Endodermal cell (in vitro differentiated cells): ENCODE measurements at places on chromosomes 4 and X.

GRCh38 chrX:81238166-81238565 lies 36.3 kb downstream of the SH3BGRL start:
- DNase-seq = peak; percentile 54

- no peak for DNase-seq
These were observed 71.0 kb downstream of the SLC10A6 start for GRCh38 chr4:86778175-86778574.

- no peak for DNase-seq
These were observed 19.1 kb upstream of the SLC25A4 start for GRCh38 chr4:185124006-185124405.

DNA sequence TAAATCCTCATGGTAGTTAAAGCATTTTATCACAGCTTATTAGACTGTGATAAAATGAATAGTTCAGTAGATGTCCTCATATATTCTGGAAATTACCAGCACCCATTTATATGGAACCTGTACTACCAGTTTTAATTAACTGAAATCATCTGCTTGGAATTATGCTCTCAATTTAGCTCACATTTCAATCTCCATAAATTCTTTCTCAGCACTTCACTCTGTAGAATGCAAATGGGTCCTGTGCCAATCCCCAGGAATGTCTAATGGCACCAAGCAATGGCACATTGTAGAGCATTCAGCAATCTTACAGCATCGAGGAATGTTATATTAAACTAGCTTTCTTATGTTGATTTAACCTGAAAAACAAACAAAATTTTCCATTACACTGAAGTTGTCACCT lies 355.1 kb downstream of the PDHA2 start:
- no peak for DNase-seq

DNA sequence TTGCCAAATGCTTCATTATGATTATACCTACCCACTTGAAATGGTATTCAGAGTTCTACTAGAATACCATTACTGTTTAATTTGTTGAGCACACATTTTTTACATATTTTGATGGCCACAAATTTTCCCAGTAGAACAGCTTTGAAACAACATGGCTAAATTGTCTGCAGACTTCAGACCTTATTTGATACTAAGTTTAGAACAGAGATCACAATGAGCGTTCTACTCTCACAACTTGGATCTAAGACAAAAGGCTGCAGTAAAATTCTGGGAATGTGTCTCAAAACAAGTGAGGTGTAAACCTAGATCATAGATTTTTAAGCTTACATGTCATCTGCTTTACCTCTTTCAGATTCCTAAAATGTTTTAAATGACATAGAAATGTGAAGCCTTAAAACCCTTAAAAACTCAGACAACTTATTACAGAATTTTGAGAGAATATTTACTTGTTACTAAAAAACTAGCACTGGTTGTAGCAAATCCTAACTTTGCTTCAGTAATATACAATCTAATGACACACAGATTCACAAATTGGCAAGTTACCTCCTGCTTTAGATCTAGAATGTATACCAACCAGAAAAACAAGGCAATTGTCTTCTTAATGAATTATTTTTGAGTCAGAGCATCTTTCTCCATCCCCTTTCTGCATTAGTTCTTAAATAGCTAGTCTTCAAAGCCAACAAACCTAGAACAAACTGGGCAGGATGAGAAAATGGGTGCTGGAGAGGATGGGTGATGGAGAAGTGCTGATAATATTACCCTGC lies 243.3 kb downstream of the SLC7A11 start:
- no peak for DNase-seq
